ENCODE measurements at places on chromosomes 5 and 9.
A peak's percentile ranks its signal among the peaks of the same experiment; 100 is the strongest.

DNA sequence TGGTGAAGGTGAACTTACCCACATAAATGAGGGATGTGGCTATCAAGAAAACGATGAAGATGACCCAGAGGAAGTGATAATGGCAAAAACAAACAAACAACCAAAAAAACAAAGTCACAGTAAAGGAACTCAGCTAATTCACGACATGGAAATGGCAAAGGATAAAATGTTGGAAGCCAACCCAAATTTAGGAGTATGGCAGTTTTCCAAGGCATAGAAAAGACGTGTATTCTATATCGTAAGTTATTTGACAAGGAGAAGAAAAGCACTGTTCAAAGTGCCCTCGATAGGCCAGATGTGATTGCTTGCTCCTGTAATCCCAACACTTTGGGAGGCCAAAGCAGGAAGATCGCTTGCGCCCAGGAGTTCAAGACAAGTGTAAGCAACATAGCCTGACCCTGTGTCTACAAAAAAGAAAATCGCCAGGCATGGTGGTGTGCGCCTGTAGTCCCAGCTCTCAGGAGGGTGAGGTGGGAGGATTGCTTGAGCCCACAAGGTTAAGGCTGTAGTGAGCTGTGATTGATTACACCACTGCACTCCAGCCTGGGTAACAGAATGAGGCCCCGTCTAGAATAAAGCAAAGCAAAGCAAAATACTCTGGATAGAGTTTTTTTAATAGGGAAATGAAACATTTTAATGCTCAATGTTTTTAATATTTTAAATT, 138.0 kb downstream of the SMARCA2 start:
- DNase-seq, result no peak

DNA sequence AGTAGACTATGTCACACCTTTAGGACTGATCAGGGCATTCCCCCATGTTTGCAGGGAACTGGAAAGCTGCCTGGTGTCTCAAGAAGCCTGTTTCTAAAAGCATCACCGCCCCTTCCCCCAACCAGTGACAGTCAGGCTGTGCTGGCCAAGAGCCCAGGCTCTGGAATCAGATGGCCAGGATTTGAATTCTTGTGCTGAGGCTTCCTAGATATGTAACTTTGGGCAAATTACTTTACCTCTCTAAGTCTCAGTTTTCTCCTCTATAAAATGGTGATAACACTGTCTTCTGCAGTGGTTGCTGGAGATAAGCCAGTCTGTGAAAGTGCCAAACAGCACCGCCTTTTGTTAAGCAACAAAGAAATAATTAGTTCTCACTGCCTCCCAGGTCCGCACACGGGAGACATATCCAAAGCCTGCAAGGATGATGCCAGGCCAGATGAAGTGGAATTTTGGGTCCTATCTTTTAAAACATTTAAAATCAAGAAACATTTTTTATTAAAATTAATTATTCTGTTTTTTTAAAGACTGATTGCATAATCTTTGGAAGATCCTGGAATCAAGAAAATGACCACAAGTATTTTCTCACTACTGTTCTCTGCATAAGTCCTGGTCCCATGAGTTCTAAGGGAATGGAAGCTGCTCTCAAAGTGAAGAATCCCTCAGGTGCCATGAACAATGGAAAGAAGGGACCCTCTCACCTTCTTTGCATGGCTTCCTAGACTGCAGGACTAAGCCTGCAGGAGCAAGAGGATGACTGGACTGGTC, 13.9 kb downstream of the SLC31A2 start:
- no peak for DNase-seq

GRCh38 chr9:38370176-38370575, 22.3 kb upstream of the ALDH1B1 start:
- DNase-seq, result no peak

GRCh38 chr5:54360089-54360488, 49.7 kb upstream of the ARL15 start:
- DNase-seq, result no peak

DNA sequence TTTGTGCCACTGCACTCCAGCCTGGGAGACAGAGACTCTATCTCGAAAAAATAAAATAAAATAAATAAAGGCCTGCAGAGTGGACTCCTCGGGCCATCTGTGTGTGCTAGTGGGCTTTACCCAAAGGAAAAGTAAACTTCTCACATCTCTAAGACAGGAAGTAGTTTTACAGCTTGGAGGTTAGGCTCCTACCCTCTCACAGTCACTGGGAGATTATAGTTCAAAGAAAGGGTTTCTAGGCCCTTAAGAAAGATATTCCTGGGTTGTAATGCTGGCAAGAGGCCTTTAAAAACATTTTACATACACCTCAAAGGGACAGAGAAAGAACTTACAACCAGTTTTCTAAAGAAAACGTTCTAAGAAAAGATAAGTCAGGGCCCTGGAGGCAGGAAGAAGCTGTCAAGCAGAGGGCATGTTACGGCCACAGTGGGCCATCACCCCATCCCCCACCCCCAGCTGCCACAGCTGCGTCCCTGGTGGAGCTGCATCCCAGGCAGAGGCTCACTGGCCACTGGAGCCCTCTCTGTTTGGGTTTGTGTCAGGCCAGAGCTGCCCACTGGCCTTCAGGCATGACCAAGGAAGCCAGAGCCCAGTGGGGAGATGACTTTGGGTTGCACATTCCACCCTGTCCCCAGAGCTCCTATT, 78.1 kb upstream of the CDK20 start:
- no peak for DNase-seq

GRCh38 chr9:134419684-134420076, 93.4 kb downstream of the RXRA start:
- DNase-seq, result no peak

DNA sequence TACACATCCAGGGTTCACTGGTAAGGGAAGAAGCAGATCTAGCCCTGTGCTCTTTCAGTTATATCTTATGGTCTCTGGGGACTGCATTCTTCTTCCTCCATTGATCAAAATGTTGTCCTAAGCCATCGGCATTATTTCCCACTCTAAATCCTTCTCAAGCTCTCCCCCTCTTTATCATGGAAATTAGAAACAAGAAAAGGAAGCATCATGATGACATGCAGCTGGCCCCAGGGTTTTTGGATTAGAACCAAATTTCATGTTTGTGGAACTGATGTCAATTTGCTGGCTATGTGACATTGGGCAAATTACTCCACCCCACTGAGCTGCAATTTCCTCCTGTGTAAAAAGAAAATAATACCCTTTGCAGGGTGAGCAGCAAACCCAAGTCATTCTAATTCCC, 39.5 kb downstream of the MFAP3 start:
- no peak for DNase-seq

- no peak for DNase-seq
Observed at GRCh38 chr9:36006549-36007315, 30.0 kb upstream of the RECK start.

DNA sequence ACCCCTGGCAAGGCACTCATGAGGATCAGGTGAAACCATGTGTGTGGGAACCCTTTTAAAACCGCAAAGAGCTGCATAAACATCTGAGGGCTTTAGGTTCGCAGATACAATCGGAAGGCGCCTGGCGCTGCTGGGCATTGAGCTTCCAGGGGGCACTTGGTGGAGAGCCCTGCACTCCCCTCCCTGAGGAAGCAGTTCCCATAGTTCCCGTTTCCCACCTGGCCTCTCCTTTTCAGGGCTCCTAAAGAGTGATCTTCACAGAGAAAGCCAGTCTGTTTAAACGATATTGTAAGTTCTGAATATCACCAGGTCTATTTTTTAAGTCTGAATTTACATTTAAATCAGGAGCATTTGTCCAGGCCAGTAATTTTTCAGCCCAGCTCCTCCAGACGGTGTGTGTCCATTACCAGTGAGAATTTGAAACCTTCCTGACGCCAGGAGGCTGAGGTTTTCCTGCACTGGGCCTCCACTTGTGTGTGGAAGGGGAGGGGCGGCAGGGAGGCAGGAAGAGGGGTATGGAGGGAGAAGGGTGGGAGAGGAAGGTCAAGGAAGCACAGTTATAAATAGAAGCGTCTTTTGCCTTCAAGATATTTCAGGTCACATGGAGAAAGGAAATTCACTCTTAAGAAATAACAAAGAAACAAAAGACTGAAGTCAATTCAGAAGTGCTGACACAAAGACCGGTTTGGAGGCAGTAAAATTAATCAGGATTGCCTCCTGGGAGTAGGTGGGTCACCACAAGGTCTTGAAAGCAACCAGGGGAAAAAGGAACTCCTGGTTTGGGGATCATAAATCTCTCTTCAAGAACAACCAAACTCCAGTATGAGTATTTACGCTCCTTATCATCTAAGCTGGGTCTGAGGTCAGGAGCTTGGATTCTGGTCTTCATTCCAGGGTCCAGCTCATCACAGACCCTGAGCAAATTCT, 14.3 kb upstream of the MGAT1 start:
- no peak for DNase-seq

- no peak for DNase-seq
Observed at GRCh38 chr9:69569738-69570451, 102.3 kb downstream of the APBA1 start.

DNA sequence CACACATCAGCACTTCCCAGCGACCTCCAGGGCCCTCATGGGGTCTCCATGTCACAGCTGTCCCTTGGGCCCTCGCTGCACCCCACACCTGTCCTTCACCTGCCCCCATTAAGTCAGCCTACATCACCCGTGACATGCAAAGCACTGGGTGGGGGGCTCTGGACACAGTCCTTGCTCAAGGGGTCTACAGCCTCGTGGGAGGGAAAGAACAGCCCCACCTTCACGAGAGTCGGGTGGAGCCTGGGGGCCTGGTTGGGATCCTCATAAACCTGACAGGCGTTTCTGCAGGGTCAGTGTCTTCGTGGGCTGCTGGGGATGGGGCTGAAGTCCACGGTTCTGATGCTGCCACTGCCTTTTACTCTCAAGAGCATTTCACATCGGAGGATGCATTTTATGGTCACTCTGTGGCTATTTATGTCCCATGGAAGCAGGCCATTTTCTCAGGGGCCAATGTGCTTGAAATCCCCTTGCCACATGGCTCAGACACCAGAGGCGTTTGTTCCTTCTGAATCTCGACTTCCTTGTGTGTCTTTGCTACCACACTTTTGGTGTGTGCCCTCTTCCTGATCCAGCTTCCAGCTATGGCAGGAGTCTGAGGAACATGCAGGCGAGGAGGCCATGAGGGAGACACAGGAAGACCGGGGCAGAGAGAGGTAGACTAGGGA, at the start of gene OR2V1:
Gene OR2V1, minus strand, starts transcription at position 338 of the 665 bp plus-strand sequence. CDS start 5,865 bp downstream, outside the sequence.
- DNase-seq, result no peak

GRCh38 chr9:33151007-33151557, 16.1 kb downstream of the B4GALT1 start:
- no peak for DNase-seq

GRCh38 chr5:175517824-175518450, 39.6 kb downstream of the SFXN1 start:
- peak; percentile 45 for DNase-seq

DNA sequence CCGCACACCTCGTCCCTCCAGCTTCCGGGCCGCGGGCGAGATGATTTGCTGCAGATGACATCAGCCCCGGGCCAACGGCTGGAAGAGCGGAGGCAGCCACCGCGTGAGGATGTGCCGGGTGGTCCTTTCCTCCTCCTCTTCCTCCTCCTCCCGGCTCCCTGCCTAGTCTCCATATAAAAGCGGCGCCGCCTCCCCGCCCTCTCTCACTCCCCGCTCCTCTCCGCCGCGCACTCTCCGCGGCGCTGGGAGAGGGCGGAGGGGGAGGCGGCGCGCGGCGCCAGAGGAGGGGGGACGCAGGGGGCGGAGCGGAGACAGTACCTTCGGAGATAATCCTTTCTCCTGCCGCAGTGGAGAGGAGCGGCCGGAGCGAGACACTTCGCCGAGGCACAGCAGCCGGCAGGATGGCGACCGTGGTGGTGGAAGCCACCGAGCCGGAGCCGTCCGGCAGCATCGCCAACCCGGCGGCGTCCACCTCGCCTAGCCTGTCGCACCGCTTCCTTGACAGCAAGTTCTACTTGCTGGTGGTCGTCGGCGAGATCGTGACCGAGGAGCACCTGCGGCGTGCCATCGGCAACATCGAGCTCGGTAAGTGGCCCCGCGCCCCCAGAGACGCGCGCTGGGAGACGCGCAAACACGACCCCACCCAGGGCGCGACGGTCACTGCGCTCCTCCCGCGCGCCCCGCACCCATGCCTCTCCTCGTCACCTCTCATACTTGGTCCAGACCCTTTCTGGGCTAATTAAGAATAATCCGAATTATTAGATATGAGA, at the start of gene MAP1B:
Gene MAP1B, plus strand, starts transcription at position 345 of the 770 bp plus-strand sequence. Its CDS starts 57 bp downstream, at position 402.
- DNase-seq, result no peak

DNA sequence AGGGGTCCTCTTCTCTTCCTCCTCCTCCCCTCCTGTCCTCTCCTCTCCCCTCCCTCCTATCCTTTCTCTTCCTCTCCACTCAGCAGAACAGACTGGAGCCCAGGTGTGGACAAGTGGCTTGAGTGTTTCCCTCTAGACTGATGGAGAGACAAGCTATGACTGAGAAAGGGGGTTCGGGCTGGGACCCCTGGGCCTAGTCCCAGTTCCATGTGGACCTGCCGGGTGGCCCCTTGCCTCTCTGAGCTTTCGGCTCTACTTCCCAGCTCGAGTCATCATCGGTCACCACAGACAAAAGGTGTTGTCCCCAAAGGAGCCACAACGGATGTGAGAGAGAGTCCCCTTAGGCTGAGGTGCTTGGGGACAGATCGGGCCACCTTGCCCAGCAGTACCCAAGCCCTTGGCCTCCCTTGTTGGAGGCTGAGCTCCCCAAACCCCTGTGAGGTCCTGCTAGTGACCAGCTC, 3.4 kb upstream of the RXRA start:
- no peak for DNase-seq

DNA sequence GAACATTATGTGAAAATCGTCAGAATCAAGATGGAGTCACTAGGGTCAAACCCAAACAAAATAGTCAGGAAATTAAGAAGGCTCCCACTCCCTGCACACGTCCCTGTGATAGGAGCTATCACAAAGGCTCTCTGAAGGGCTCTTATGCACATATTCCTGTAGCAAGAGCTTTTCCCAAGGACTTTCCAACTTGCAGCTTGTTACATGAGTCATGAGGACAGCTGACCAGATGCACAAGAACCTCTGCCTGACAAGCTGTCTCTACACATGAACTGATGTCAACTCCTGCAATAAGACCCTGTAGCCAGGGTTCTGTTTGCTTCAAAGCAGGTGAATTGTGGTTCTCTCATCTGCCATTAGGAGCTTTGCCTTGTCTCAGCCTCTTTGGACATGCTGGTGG, 122.4 kb downstream of the OLFM1 start:
- no peak for DNase-seq

DNA sequence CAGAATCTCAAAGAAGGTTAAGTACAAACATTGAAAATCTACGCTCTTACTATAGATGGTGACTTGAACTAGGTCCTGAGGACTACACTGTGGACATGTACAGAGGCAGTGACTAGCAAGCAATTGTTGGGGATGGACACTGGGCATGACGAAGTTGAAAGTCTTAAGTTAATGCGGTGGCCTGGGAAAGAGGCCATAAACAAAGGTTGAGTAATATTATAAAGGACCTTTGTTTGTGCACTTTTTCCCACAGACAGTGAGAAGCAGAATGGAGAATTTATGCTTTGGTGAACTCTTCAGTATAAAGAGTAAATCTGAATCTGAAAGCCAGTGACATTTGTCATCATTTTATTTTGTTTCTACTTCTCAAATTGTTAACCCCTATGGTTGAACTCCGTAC, 15.3 kb downstream of the ALDH1A1 start:
- no peak for DNase-seq

DNA sequence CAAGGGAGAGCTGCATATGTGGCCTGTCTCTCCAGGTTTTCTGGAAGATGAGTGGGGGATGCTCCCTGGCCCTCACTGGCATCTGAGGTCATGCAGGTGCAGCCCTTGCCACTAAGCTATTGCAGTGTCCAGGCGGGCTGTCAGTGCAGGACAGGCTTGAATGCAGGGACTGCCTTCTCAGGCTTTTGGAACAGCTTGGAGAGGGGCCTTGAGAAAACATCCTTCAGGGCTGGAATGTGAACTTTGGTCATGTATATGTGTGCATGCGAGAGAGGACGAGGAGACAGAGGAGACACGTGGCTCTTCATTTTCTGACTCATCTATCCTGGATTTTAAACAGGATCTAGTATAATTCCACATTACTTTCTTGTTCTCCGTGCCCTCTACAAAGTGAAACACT, 90.3 kb downstream of the MACROH2A1 start:
- no peak for DNase-seq
